ENCODE measurements at places on chromosomes 11 and 22.
A peak's percentile ranks its signal among the peaks of the same experiment; 100 is the strongest.

GRCh38 chr11:76047231-76047630 is 159.1 kb downstream of the WNT11 start:
- DNase-seq = no peak

- DNase-seq = no peak
Observed at GRCh38 chr11:104858882-104859775, 39.1 kb downstream of the CASP12 start.

- DNase-seq = no peak
Observed at GRCh38 chr11:68686486-68686885, 2.1 kb downstream of the GAL start.

- no peak for DNase-seq
Observed at GRCh38 chr11:117860139-117860538, 16.3 kb downstream of the FXYD6 start.

DNA sequence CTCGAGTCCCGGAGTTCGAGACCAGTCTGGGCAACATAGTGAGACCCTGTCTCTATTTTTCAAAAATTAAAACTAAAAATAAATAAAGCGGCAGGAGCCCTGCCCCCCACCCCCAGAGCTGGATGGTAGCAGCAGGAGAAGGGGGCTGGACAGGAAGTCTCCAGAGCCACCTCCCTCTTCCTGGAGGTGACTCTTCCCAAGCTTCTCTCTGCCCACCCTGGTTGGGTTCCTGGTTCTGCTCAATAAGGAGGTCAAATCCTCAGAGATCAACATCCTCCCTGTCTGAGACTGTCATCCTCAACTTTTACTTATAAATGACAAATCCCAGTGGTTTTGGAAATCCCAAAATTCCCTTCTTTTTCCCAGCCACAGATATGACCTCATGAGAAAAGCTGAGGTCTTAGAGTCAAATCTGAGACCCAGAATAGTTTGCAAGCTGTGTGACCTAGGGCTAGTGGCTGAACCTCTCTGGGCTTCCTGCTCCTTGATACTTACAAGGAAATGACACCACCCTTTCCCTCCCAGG is 987 bp downstream of the C1QTNF6 start:
- no peak for DNase-seq

GRCh38 chr11:119175493-119176077 is 7.1 kb downstream of the NLRX1 start:
- no peak for DNase-seq

- DNase-seq = no peak
Observed at GRCh38 chr22:29834046-29834445, 4.0 kb downstream of the ASCC2 start.

DNA sequence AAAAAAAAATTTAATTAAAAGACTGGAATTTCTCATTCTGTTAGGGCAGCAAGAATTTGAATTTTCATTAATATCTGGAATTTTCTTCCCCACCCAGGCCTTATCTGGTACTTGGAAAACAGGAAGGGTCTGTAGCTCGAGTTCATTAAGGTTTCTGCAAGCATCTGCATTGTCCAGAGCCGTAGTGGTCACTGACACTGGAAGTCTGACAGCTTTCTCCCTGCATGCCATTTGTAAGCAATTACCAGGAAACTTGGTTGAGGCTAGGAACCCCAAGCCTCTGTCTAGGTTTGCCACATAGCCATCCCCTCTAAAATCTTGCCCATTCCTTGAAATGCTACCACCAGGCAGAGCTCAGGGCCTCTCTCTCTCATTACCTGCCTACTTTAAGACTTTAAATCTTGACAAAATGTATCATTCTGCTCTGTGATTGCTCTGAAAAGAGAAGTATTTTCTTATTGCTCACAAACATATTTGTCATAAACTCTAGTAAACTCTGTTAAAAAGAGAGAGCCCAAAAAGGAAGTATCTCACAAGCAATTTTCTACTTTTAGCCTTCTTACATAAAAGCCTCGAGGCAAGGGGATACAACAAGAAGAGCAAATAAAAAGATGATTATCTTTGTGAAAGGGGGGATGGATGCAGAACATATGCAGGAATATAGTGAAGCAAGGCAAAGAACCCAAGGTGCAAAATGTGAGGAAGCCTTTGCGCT is 5.5 kb upstream of the PGM2L1 start:
- no peak for DNase-seq

- no peak for DNase-seq
Observed at GRCh38 chr11:64226507-64227051, 505 bp downstream of the NUDT22 start.

- DNase-seq = no peak
Observed at GRCh38 chr11:97948793-97949192, 1072.0 kb upstream of the CNTN5 start.

DNA sequence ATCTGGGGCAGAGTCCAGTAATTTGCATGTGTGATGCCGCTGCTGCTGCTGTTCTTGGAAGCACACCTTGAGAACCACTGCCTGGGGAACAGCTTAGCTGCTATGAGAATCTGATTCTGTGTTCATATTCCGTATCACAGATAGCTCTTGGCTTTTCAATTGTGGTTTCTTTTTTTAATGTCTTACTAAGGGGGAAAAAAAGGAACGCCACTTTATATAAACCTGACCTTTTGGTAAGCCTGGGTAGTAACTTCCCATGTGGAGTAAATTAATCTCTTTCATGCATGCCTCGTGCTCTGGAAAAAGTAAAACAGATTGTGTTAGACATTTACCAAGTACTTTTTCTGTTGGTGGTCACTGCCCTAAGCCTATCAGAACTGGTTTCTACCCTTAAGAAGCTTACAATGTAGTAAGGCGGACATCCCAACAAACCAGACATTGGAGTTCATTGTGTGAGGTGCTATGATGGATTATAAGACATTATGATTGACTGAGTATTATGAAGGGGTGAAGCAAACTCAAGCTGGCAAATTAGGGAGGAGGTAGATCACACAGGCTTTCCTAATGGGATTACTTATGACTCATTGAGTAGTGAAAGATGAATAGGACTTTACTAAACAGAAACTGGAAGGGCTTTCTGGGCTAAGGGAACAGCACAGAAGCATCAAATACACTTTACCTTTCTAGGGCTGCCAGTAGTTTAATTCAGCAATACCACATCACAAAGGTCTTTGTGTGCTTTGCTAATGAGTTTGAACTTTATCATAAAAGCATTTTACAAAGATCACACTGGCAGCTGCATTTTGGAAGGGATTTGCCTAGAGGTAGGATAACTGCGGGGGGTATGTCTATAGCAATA is 64.7 kb downstream of the MAML2 start:
- no peak for DNase-seq

DNA sequence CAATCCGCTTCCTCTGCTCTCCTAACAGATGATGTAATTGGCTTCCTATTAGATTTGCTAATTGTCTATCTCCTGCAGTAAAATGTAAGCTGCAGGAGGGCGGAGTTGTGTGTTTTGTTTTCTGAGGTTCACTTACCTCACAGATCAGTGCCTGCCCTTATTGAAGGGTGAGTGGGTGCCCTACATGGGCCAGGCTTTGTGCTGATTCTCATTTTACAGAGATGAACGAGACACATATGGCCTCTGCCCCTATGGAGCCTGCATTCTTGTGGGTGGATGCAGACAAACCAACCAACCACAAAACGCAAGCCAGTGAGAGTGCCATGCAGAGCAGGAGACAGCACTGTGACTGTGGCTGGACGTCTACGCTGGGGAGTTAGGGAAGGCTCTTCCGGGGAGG is 9.9 kb downstream of the TESMIN start:
- DNase-seq = no peak

GRCh38 chr11:74055938-74056337 is 47.1 kb upstream of the UCP3 start:
- DNase-seq = peak; percentile 78

DNA sequence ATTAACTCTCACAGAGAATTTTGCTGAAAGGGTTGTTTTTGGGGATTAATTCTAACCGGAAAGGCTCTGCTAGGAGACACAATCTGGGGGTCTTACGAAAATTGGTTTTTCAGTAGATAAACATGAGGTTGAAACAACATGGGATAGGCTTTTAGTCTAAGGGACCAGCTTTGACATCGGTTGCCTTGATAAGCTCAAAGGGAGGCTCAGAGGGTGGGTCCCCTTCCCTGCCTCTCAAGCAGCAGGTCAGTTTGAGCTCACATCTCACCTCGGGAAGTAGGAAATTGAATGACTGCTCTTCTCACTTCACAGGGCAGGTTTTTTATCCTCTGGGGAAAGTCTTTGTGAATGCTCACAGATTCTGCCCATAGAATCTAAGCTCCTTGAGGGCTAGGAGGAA is 70.2 kb upstream of the KIRREL3 start:
- DNase-seq = no peak

- no peak for DNase-seq
Observed at GRCh38 chr11:111409915-111410314, 30.8 kb upstream of the POU2AF1 start.

DNA sequence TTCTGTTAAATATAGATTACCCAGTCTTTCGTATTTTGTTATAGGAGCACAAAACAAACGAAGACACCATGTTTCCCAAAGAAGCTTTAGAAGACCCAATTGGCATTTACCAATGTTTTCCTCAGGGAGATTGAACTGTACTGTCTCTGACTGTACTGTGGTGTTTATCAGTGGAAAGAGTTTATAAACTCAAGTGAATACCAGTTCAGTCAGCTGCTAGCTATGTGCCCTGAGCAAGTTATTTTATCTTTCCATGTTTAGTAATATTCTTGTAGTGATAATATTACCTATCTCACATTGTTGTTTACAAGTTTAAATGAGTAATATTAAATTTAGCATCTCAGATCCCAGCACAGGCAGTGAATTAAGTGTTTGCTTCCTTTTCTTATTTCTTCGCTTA is 773.2 kb downstream of the KCNA4 start:
- no peak for DNase-seq

- DNase-seq = no peak
Observed at GRCh38 chr11:75349521-75350116, 1.8 kb downstream of the ARRB1 start.

- DNase-seq = peak; percentile 90
Observed at GRCh38 chr11:62771144-62772021, at the start of gene TAF6L. TAF6L (plus strand) TSS chr11:62771396; CDS start chr11:62775784, 4,388 bp downstream.

DNA sequence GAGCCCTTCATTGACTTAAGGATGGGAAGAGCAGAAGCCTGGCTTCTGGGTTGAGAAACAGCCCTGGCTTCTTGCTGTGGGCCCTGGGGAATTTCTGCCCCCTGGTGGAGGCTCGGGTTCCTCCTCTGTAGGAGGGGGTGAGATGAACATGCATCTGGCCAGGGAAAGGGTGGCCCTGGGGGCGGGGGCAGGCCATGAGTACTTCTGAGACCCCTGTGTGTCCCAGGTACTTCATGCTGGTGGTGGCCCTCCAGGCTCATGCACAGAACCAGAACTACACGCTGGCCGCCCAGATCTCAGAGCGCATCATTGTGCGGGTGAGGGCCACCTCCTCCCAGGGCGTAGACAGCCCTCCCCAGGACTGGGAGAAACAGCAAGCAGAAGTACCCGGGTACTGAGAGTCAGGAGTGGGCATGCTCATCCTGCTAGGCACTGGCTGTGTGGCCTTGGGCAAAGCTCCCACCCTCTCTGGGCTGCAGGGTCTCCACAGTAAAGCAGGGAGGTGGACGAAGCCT is 15.8 kb downstream of the TMEM258 start:
- DNase-seq = peak; percentile 13

DNA sequence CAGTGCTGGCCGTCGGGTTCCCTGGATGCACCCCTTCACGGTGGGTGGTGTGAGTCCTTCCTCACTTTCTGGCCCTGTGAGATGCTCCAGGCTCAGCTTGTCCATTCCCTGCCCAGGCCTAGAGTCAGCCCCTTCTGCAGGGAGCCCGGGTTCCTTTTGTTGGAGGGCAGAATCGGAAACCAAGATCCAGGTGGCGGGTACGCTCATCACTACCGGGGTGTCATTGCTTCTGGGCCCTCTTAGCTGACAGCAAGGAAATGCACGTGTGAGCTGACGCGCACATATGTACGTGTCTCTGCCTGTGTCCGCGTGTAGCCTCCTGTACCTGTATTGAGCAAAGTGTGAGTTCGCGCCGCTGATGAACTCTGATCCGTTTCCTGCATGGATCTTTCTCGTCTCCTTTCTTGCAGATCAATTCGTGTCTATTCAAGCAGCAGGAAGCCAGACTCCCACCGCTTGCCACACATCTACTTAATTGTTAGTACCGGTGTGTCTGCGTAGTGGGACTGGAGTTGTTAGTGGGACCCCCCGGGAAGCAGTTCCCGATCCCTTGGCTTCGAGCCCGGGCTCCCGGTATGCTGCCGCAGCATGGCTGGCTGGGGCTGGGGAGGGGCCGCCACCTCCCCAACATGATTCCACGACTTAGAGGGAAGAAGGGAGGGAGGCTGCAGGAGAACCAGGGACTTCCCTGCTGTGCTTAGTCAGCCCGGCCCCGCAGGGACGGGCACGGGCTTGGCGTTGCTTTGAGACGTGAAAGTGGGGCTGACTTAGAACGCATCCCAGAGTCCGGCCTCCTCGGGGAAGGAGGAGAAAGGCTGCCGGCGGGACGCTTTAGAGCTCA is 35.9 kb upstream of the GRAMD4 start:
- DNase-seq = no peak

GRCh38 chr22:40107244-40107643 is 70.5 kb upstream of the TNRC6B start:
- no peak for DNase-seq

- DNase-seq = no peak
Observed at GRCh38 chr11:132208477-132209055, 838.2 kb downstream of the NTM start.

DNA sequence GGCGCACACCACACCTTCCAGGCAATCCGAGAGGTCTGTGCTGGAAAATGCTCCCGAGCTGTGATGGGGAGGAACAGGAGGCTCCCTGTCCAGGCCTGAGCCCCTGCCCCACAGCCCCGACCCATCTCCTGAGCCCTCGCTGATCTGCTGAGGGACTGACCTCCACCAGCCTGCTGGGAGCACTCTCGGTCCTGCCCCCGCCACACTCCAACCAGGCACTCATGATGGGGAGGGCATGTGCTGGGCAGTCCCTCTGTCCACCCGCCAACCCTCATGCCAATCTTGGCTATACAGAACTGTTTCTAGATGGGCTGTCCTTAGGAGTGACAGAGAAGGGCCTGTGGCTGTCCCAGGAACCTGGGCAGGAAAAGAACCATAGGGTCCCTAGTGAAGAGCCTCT is 70.8 kb downstream of the TRMU start:
- no peak for DNase-seq
